Activated CD8-positive, alpha-beta memory T cell treated with anti-CD3 and anti-CD28 coated beads for 1 hour (primary cell): ENCODE measurements at places on chromosomes 6 and 20.

GRCh38 chr20:57688864-57689263, 21.0 kb downstream of the PMEPA1 start:
- no peak for DNase-seq

GRCh38 chr6:127581576-127581975, 4.6 kb downstream of the C6orf58 start:
- no peak for DNase-seq

DNA sequence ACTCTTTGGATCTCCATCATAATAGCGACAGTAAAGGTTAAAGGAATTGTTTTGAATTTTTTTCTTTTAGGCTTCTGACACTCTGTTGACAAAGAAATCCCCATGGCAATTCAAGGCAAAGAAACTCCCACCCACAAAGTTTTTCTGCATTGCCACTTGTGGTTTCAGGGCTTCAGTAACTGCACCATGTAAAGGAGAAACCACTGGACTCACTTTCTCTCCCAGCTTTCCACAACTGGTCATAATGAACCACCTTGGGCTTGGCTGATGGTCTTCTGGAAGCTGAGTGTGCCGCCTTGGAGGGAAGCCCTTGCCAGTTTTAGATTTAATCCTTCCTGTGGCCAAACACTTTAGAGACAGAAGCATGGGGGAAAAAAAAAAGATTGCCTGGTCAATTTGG, 163.1 kb downstream of the ISM1 start:
- DNase-seq, result no peak

GRCh38 chr20:58700823-58701222, 8.2 kb downstream of the NPEPL1 start:
- no peak for DNase-seq

- DNase-seq, result no peak
These were observed 81.9 kb upstream of the CCN6 start for GRCh38 chr6:111971866-111972532.

GRCh38 chr6:85424981-85425380, 24.9 kb upstream of the NT5E start:
- no peak for DNase-seq

DNA sequence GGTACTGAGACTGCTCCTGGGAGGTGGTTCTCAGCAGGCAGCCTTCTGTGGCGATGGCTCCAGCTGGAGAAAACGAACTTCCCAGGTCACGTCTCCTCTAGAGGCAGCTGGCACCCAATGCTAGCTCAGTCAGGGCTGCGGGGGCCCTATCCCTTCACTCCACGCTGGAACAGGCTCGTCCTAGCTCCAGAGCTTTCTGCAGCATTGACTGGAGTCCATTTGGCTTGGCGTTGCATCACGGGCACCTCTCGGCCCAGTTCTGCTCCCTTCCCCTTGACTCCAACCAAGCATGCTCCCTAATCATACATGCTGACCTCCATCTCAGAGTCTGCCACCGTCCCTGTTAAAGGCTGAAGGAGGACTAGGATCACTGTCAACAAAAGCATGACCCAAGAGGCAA, 5.9 kb upstream of the IRF4 start:
- DNase-seq, result no peak

DNA sequence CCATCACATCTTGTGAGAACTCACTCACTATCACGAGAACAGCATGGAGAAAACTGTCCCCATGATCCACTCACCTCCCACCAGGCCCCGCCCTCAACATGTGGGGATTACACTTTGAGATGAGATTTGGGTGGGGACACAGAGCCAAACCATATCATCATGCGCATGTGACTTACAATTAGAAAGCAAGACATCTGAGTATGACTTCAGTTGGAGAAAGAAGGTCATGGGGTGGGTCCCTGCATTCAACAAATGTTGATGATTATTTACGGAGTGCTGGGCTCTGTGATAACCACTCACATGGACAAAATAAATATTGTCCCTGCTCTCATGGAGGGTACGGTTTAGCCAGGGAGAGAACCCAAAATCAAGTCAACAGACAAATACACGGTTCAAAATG, 37.9 kb downstream of the VSTM2L start:
- no peak for DNase-seq

DNA sequence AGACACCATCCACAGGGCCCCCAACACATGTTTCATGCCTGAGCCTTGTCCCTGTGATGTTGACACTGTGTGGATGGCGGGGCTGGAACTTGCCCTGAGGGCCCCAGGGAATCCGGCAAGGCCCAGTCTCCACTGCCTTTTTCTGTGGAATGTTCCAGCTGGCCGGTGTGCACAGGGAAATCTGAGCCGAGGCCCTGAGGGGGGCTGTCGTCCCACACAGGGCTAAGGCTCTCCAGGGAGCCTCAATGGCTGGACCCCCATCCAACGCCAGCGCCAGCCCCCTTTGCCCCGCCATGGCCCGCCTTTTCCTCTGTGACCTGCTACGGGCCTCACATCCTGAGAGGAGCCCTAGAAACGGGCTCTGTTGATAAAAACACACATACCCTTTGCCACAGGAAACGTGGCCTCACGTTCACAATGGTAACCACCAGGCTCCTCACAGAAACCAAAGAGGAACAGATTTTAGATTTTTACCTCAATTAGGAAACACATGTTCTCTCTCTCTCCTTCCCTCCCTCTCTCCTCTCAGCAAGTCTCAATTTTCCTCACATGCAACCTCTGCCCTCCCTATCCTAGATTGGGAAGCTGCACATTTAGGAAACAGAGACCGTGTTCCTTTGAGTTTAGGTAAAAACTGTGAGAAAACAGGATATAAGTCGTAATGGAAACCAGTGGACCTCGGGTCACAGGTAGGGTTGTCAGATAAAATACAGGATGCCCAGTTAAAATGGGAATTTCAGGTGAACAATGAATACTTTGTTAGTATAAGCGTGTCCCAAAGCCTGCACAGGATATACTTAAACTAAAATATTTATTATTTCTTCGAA, 13.7 kb upstream of the ZNF831 start:
- DNase-seq, result peak; percentile 46

DNA sequence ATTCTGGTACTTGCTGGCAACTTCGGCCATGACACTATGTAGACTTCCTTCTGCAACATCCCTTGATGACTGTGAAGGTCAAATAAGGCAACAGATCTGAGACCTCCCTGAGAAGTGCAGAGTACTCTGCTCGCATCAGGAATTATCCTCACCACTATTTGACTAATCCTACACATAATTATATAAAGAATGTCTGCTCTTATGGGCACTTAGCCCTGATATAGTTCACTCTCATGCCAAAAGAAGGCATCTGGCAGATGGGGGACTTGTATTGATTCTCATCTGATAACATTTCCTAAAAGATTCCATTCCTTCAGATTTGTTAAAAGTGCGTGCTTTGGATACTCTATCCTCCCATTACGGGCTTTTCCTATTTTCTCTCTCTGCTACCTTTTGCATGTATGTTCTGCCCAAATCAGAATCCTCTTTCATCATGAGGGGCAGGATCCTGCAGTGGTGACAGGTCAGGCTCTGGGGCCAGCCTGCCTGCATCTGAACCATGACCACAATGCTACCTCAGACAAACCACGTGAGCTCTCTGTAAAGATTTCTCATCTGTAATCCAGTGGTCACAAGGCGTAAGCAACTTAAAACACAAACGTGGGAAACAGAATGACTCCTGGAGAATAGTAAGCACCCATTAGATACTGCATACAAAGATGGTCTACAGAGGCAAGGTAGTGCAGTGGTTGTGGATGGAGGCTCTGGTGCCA, 134.0 kb downstream of the GJA10 start:
- no peak for DNase-seq

DNA sequence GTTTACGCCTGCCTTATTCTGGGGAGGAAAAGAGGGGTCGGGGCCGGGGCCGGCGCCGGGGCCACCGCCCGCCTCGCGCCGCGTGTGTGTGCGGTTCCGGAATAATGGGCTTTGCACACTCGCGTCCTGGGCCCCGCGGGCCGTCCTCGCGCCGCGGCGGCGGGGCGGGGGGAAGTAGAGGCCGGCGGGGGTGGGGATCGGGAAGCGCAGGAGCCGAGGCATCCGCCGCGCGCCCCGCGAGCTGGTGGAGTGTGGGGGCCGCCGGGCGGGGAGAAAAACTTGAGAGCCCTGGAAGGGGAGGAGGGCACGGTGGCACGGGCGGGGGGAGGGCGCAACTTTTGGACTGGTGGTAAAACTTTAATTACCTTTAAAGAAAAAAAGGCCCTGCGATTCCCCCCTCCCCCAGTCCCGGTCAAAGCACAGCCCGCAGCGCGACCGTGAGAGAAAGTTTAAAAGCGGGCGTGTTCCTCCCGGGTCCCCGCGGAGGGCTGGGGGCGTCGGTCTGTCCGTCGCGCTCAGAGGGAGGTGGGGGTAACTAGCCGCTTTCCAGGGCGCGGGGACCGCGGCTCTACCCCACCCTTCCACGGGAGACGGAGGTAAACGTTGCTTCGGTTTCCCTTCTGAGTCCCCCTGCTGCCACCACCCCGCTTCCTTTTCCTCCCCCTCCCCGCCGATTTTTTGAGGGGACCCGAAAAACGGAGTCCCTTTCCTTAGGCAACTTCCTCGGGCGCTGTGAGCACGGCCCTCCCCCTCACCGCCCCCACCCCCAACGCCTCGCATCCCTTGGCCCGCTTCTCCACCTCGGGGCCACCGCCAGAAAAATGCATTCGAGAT, 1.9 kb downstream of the L3MBTL3 start:
- DNase-seq, result peak; percentile 15

DNA sequence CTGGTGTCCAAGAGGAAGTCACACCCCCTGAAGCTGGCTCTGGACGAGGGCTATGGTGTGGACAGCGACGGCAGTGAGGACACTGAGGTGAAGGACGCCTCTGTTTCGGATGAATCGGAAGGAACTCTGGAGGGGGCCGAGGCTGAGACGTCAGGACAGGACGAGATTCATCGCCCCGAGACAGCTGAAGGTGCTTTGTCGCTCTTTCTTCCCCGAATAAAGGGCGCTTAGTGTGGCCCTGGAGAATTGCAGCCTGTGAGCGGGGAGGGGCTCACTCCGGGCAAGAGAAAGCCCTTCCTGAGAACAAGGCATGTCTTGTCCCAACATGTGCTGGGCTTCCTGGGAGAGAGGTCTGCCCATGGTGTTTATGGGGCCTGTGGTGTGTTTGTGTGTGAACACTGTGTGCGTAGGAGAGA, 41.4 kb downstream of the MYT1 start:
- no peak for DNase-seq

GRCh38 chr6:113394729-113395128, 462.4 kb upstream of the MARCKS start:
- DNase-seq, result no peak

GRCh38 chr20:54067606-54068174, 2.7 kb downstream of the BCAS1 start:
- DNase-seq, result no peak

DNA sequence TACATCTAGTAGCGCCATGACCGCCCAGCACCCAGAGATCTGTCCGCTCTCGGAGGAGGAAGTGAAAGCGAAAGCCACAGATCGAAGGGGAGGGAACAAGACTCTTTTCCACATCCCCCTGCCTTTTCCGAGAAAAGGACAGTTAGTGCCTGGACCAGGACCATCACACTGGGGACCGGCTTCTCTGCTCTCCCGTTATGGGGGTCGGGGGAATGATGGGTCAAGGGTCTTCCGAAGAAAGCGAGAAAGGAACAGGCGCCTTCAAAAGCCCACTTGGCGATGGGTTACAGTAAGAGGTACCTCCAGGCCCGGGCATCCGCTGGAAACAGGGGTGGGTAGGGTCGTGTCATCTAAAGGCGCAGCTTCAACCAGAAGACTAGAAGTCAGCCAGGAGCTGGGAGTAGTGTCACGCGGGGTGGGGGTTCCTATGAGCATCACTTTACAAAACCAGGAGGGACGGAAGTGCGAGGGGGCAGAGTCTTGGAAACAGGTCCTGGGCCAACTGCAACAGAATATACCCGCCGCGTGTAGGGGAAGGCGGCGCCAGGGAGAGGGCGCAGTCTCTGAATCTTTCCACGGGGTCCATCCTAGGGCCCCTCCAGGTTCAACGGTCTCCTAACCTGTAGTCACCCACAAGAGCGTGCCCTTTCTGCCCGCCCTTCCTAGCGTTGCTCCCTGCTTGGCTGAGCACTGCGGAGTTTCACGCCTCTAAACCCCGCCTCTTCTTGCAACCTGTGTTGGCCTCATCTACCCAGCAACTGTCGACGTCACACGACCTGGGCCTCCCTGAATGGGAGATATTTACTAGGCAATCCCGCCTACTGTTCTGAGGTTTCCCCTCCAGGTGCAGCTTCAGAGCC, at the start of gene PSMB8:
Gene PSMB8 (minus strand): TSS at position 69 of the 860 bp plus-strand sequence. CDS start 51 bp downstream, at position 18.
- peak; percentile 97 for DNase-seq

DNA sequence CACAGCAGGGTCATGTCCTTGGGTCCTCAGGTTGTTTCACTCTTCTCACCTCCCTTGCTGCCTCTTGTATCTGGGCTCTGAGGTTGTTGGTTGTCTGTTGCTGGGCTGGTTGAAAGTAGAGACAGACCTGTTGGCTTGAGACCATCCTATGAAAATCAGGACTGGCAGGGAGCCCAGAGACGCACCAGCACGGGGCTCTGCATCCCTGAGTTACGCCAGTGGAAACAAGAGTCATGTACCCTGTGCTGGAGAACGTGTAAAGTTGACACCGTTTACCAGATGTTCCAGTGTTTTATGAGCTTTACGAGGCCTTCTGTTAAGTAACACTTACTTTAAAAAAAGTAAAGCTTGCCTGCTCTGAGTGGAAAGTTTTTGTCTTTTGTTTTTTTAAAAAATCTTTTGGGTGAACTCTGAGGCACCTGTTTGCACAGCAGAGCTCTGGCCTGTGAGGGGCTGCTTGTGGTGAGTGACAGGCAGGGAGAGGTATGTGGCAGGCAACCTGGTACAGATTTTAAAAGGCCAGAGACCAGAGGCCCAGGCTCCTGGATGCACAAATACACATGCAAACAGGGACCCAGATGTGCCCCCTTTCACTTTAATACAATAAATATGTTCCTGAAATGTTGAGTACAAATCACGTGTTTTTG, 260.0 kb upstream of the SUPT3H start:
- no peak for DNase-seq

GRCh38 chr6:138393871-138394783, 9.9 kb upstream of the HEBP2 start:
- DNase-seq, result no peak

GRCh38 chr20:7348253-7348652, 580.8 kb downstream of the BMP2 start:
- DNase-seq, result no peak

DNA sequence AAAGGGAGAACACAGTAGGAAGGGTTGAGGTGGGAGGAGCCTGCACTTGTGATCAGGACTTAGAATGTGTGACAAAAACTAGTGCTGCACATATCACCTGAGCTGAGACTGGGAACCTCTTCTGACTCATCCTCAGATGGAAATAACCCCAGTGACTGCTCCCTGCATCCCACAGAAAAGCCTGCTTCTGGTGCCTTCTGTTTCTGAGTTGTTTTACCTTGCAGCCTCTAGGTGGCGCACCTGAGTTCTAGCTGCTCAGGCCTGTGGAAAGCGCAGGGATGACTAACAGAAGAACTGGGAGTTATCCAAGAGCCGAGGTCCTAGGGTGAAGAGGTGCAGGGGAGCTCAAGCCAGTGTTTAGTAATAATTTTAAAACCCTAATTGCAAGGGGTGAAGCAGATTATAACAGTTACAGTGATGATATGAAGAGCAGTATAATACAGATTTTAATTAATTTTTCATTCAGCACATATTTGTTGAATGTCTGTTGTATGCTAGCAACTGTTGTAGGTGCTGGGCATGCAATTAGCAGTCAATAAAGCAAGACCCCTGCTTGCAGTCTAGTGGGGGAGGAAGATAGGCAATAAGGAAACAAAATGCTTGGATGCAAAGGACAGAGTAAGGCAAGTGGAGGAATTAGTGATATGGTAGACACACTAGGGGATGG, 302.5 kb downstream of the DHX35 start:
- DNase-seq, result peak; percentile 7
